Bronchial epithelial cell (primary cell): ENCODE measurements at places on chromosomes 4 and X. TPM values are rescaled to one million over a fixed set of nuclear protein-coding genes. Genes with fewer than 3 reads are reported as not detected.

- DNase-seq: peak; percentile 76
Measured at GRCh38 chr4:153204247-153204671, at the start of gene TRIM2. Gene TRIM2 (plus strand): TSS chr4:153204443. CDS start chr4:153204531, 88 bp downstream.

GRCh38 chr4:67714248-67714583, 13.3 kb upstream of the UBA6 start:
- DNase-seq: no peak

Gene SPANXN3
- not detected in 2 replicates for total RNA-seq

Gene CSAG1
- not detected in 2 replicates for total RNA-seq

- DNase-seq: no peak
Measured at GRCh38 chr4:159944477-159944876, 841.6 kb downstream of the RAPGEF2 start.

- DNase-seq: peak; percentile 23
Measured at GRCh38 chr4:72313121-72313520, 255.9 kb downstream of the ADAMTS3 start.

GRCh38 chr4:87838890-87839591, 6.3 kb downstream of the MEPE start:
- peak; percentile 40 for DNase-seq

DNA sequence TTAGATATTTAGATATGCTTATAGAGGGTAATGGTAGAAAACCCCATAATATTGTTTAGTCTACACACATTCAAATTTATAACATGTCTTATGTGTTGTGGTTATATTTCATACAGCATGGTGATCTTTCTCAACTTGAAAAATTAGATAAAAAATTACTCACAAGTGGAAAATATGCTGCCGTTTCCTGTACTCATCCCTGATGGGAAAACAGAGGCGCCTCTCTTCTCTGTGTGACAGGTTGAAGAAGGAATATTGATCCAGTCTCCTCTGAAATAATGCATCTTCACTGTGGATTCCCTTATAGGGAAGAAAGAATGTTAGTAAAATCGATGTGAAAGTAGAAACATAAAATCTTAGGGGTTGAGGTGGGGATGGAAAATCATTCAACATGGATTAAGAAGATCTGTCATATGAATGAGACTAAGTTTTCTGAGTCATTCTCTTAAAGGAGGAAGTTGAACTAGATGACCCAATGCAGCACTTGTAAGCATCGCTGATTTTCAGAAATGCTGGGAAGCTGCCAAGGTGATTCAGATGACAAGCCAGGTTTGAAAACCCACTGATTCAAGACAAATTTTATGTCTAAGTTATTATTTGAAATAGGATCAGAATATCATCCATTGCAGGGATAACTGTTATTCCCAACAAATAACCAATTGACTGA, 70.7 kb downstream of the ANKRD50 start:
- DNase-seq: peak; percentile 98

GRCh38 chr4:24840362-24840761, 45.0 kb downstream of the SOD3 start:
- DNase-seq: no peak

Gene DCAF8L2
- total RNA-seq: not detected in 2 replicates

DNA sequence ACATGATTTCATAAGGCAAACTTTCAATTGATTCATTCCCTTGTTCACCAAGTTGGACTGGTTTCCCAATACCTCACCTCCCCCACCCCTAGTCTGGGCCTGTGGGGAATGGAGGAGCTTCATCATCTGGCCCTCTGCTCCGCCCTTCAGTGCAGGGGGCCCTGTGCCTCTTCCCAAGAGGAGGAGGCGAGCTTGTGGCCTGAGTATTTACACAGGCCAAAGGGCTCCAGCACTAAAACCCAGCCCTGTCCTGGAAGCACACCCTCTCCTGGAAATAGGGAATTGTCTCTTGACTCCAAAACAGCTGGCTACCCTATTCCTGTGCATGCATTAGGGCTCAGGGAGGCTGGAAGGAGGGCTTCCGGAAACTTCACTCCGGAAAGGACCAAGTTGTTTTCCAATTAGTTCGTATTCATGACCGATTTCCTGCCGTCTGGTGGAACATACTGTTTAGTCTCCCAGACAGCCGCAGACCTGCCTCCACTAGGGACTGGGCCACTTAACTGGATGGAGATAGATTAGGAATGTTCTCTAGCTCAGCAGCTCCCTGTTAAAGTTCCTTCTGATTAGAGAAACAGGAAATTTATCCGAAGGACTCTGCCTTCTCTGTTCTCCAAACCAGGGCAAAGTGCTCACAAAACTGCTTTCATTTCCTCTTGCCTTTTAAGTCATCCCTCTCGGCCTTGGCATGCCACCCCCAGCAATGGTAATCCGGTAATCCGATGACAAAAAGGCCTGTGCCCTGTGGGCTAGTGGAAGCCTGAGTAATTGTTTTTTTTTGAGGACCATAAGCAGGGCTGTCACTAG, 5.8 kb downstream of the SRPX2 start:
- DNase-seq: peak; percentile 81
